DND-41 (cell line): ENCODE measurements at places on chromosomes 3 and 15.

GRCh38 chr3:66923969-66924368 lies 74.1 kb upstream of the KBTBD8 start:
- no peak for DNase-seq
- H3K27ac ChIP-seq: no peak overlapping the region
- H3K4me3 ChIP-seq: no peak overlapping the region
- no peaks in the 10 kb centered on the region for H3K4me1 ChIP-seq

- no peaks in the 10 kb centered on the region for H3K27me3 ChIP-seq
- H3K36me3 ChIP-seq: no peaks in the 10 kb centered on the region
- DNase-seq: peak; percentile 18
- H3K4me1 ChIP-seq: peaks cover 17% of the 10 kb centered on the region
These were observed 7.5 kb downstream of the EXOSC7 start for GRCh38 chr3:44983484-44983941.

GRCh38 chr15:92634671-92635201 lies 20.8 kb downstream of the FAM174B start:
- H3K27ac ChIP-seq: no peak overlapping the region
- DNase-seq: no peak
- H3K27me3 ChIP-seq: no peaks in the 10 kb centered on the region
- no peak overlapping the region for H3K4me3 ChIP-seq

DNA sequence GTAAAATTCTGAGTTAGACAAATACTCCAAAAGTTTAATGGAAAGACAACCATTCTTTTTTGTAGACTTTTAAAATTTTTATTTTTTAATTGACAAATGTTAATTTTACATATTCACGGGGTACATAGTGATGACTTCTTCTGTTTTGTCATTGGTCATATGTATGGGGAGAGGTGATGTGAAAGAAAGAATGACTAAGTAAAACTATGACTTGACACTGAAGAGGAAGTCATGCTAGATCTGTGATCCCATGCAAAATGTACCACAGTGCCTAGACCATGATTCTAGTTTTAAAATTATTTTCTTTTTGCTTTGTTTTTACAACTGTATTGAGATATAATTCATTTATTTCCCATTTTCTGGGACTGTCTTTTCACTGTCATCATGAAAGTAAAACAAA lies 281.6 kb downstream of the MBNL1 start:
- DNase-seq: no peak
- no peak overlapping the region for H3K27ac ChIP-seq
- no peak overlapping the region for H3K4me3 ChIP-seq
- H3K36me3 ChIP-seq: no peaks in the 10 kb centered on the region

GRCh38 chr15:48177383-48177765 lies 721 bp downstream of the MYEF2 start:
- H3K4me1 ChIP-seq: peaks cover 9% of the 10 kb centered on the region; the same call in 1 of the 2 replicates
- H3K36me3 ChIP-seq: no peaks in the 10 kb centered on the region
- peak overlapping the region; percentile 46; the same call in 1 of the 2 replicates for H3K27ac ChIP-seq
- no peaks in the 10 kb centered on the region for H3K27me3 ChIP-seq
- no peak for DNase-seq
- H3K4me3 ChIP-seq: peak overlapping the region; percentile 58

DNA sequence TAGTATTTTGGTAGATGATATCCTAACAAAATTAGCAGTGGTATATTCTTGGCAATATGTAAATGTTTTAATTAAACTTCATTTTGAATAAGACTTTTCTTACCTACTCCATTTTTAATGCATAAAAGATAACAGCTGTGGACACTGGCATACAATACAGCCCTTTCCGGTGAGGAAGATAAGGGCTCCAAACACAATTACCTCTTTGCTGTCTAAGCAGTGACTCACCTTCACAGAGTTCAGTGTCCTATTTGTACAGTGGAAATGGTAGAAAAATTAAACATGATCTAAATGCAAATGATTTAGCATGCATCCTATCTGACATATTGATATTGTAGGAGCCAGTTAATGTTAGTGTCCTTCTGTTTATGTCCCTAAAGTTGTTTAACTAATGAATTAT lies 969.4 kb downstream of the PLOD2 start:
- H3K36me3 ChIP-seq: no peaks in the 10 kb centered on the region
- H3K4me1 ChIP-seq: no peaks in the 10 kb centered on the region
- H3K4me3 ChIP-seq: no peak overlapping the region

DNA sequence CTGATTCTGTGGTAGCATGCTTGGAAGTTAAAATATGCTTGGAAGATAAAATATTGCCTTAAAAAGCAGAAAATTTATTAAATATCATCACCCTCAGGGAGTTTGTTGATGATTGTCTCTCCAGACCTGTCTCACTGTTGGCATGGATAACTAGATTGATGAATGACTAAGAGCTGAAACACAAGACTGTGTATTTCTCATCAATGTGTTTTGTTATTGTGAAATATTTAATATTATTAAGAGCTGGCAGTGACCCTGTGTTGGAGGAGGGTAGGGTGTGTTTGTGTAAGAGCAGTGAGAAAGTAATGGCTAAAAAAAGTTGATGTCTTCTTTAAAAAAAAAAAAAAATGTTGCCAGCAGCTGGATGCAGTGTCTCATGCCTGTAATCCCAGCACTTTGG lies 82.2 kb downstream of the ITPR1 start:
- H3K4me1 ChIP-seq: no peaks in the 10 kb centered on the region
- H3K4me3 ChIP-seq: no peak overlapping the region
- H3K27me3 ChIP-seq: no peaks in the 10 kb centered on the region
- no peaks in the 10 kb centered on the region for H3K36me3 ChIP-seq
- no peak overlapping the region for H3K27ac ChIP-seq

- no peak overlapping the region for H3K27ac ChIP-seq
- no peak overlapping the region for H3K4me3 ChIP-seq
- H3K36me3 ChIP-seq: no peaks in the 10 kb centered on the region
- H3K4me1 ChIP-seq: no peaks in the 10 kb centered on the region
- H3K27me3 ChIP-seq: no peaks in the 10 kb centered on the region
These were observed 59.1 kb downstream of the SUMF1 start for GRCh38 chr3:4407941-4408340.

DNA sequence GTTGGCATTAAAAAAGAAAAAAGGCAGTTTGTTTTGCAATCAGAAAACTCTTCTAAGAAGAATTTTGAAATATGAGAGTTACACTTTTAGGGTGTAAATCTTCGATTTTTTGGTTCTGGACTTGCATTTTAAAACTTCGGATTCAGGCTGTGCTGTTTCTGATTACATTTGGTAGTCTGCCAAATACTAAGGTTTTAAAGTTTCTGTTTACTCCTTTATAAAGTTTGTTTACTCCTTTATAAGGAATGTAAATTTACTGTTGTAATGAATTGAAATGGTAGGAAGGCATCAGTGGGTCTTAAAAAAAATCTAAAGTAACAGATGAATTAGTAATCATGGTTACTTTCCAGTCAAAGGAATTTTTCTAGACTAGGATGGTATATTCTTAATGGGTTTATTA lies 14.1 kb downstream of the FXR1 start:
- H3K4me1 ChIP-seq: no peaks in the 10 kb centered on the region
- H3K27me3 ChIP-seq: no peaks in the 10 kb centered on the region
- no peak for DNase-seq
- no peak overlapping the region for H3K27ac ChIP-seq

GRCh38 chr3:37832480-37832879 lies 29.2 kb upstream of the CTDSPL start:
- H3K4me1 ChIP-seq: no peaks in the 10 kb centered on the region
- no peaks in the 10 kb centered on the region for H3K27me3 ChIP-seq
- H3K4me3 ChIP-seq: no peak overlapping the region
- DNase-seq: no peak
- no peak overlapping the region for H3K27ac ChIP-seq

GRCh38 chr15:66254089-66254950 lies 770 bp upstream of the MEGF11 start:
- H3K4me3 ChIP-seq: no peak overlapping the region
- no peak for DNase-seq
- no peaks in the 10 kb centered on the region for H3K4me1 ChIP-seq
- H3K27ac ChIP-seq: no peak overlapping the region

DNA sequence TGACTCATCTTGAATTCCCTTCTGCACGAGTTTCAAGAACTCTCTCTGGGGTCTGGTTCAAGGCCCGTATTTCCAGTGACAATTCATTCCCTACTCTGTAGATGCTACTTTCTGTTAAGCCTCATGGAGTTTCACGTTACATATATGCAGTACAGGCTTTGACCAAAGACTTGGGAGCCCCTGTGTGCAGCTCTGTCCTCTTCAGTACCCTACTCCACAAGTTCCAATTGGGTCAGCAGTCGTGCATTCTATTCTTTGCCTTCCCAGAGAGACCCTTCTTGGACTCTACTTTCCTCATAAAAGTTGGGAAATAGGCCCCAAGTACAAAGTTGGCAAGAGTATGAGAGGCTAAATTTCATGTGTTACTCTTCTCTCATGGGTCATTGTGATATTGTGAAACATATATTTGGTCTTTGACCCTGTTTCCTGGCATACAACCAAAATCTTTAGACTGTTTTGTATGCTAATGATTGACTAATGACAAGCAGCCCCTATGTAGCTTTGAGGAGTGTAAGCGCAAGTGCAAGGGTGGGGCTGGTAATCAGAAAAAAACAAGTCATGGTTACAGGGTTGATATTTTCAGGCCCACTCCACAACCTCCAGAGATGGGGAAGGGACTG lies 15.0 kb upstream of the CCDC50 start:
- no peak for DNase-seq
- H3K4me3 ChIP-seq: no peak overlapping the region
- H3K36me3 ChIP-seq: no peaks in the 10 kb centered on the region
- no peaks in the 10 kb centered on the region for H3K27me3 ChIP-seq

GRCh38 chr3:50125541-50126286 lies 29.4 kb upstream of the SEMA3F start:
- no peak for DNase-seq
- peaks cover 10% of the 10 kb centered on the region for H3K36me3 ChIP-seq
- no peak overlapping the region for H3K27ac ChIP-seq
- H3K27me3 ChIP-seq: no peaks in the 10 kb centered on the region

GRCh38 chr3:114307222-114307830 lies 13.5 kb downstream of the TIGIT start:
- H3K27me3 ChIP-seq: no peaks in the 10 kb centered on the region
- H3K4me3 ChIP-seq: no peak overlapping the region
- no peaks in the 10 kb centered on the region for H3K4me1 ChIP-seq
- H3K27ac ChIP-seq: no peak overlapping the region
- DNase-seq: no peak
- H3K36me3 ChIP-seq: no peaks in the 10 kb centered on the region

GRCh38 chr3:13301286-13301987 lies 118.7 kb downstream of the NUP210 start:
- H3K27ac ChIP-seq: no peak overlapping the region
- no peaks in the 10 kb centered on the region for H3K27me3 ChIP-seq
- H3K4me3 ChIP-seq: no peak overlapping the region
- H3K36me3 ChIP-seq: no peaks in the 10 kb centered on the region
- DNase-seq: no peak

- H3K27me3 ChIP-seq: no peaks in the 10 kb centered on the region
- DNase-seq: no peak
- no peaks in the 10 kb centered on the region for H3K4me1 ChIP-seq
These were observed 549.0 kb downstream of the IGSF11 start for GRCh38 chr3:118485693-118486092.

- H3K27me3 ChIP-seq: no peaks in the 10 kb centered on the region
- H3K4me3 ChIP-seq: no peak overlapping the region
These were observed 20.8 kb downstream of the CDAN1 start for GRCh38 chr15:42716125-42716524.

GRCh38 chr15:57427367-57427821 lies 51.1 kb downstream of the CGNL1 start:
- no peak overlapping the region for H3K27ac ChIP-seq
- no peaks in the 10 kb centered on the region for H3K36me3 ChIP-seq
- no peak overlapping the region for H3K4me3 ChIP-seq
- DNase-seq: no peak
- no peaks in the 10 kb centered on the region for H3K27me3 ChIP-seq

DNA sequence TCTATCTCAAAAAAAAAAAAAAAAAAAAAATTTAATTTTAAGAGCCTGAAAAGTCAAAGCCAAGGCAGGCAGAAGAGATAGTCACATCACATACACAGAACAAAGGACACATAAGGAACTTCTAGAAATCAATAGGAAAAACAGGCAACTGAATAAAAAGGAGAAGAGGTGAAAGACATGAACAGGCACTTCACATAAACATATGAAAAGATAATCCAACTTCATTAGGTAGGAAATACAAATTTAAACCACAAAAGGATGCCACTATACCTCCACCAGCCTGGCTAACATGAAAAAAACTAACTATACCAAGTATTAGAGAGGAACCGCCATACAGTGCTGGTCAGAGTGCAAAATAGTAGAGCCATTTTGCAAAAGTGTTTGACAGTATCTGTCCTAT lies 14.1 kb downstream of the CCDC12 start:
- peaks cover 40% of the 10 kb centered on the region for H3K36me3 ChIP-seq
- peaks cover 38% of the 10 kb centered on the region for H3K4me1 ChIP-seq
- peak overlapping the region; percentile 7; the same call in 1 of the 2 replicates for H3K27ac ChIP-seq
- no peak overlapping the region for H3K4me3 ChIP-seq
- no peaks in the 10 kb centered on the region for H3K27me3 ChIP-seq

DNA sequence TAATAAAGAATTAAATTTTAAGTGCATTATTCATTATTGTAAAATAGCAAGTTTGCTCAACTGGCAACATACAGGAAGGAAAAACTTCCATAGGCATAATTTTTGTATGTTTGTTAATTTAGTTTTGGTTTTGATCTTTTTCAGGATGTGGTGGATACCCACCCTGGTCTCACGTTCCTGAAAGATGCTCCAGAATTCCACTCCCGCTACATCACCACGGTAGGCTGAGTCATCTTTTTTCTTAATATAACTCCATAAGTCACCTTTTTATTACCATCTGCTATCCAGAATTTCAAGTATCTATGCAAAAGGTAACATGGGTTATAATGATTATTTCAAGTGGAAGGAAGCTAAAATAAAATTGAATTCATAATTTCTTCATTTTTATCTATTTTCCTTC lies 104.8 kb downstream of the PPP2R3A start:
- H3K4me3 ChIP-seq: no peak overlapping the region
- H3K27ac ChIP-seq: no peak overlapping the region
- H3K27me3 ChIP-seq: no peaks in the 10 kb centered on the region
- H3K4me1 ChIP-seq: 0 out of 2 replicates have a peak, but pooled peaks cover under 1% of the 10 kb centered on the region
- no peaks in the 10 kb centered on the region for H3K36me3 ChIP-seq

GRCh38 chr3:98986073-98986472 lies 84.6 kb upstream of the DCBLD2 start:
- H3K27me3 ChIP-seq: no peaks in the 10 kb centered on the region
- H3K27ac ChIP-seq: no peak overlapping the region
- H3K4me1 ChIP-seq: no peaks in the 10 kb centered on the region
- DNase-seq: no peak
- H3K36me3 ChIP-seq: no peaks in the 10 kb centered on the region

DNA sequence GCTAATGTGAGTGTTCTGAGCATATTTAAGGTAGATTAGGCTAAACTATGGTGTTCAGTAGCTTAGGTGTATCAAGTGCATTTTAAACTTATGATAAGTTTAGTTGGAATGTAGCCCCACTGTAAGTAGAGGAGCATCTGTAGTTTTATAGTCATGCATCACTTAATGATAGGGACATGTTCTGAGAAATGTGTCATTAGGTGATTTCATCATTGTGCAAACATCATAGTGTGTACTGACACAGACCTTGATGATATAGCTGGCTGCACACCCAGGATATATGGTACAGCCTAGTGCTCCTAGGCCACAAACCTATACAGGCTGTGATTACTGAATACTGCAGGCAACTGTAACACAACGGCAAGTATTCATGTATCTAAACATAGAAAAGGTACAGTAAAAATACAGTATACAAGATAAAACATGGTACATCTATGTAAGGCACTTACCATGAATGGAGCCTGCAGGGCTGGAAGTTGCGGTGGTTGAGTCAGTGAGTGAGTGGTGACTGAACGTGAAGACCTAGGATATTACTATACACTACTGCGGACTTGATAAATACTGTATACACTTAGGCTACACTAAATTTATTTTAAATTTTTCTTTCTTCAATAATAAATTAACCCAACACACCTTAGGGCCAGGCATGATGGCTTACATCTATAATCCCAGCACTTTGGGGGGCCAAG lies 17.9 kb downstream of the DNAH1 start:
- H3K4me3 ChIP-seq: no peak overlapping the region
- no peak for DNase-seq
- H3K4me1 ChIP-seq: no peaks in the 10 kb centered on the region
- no peaks in the 10 kb centered on the region for H3K27me3 ChIP-seq
- H3K36me3 ChIP-seq: no peaks in the 10 kb centered on the region
- H3K27ac ChIP-seq: no peak overlapping the region
